ENCODE measurements at places on chromosomes 11 and 22.
A peak's percentile ranks its signal among the peaks of the same experiment; 100 is the strongest.

- DNase-seq, result no peak
These were observed 6.0 kb downstream of the AIFM3 start for GRCh38 chr22:20972933-20973577.

- peak; percentile 12 for DNase-seq
These were observed 762 bp upstream of the CCDC134 start for GRCh38 chr22:41799486-41800347.

GRCh38 chr22:49760280-49760629 is 67.4 kb downstream of the BRD1 start:
- DNase-seq, result no peak

DNA sequence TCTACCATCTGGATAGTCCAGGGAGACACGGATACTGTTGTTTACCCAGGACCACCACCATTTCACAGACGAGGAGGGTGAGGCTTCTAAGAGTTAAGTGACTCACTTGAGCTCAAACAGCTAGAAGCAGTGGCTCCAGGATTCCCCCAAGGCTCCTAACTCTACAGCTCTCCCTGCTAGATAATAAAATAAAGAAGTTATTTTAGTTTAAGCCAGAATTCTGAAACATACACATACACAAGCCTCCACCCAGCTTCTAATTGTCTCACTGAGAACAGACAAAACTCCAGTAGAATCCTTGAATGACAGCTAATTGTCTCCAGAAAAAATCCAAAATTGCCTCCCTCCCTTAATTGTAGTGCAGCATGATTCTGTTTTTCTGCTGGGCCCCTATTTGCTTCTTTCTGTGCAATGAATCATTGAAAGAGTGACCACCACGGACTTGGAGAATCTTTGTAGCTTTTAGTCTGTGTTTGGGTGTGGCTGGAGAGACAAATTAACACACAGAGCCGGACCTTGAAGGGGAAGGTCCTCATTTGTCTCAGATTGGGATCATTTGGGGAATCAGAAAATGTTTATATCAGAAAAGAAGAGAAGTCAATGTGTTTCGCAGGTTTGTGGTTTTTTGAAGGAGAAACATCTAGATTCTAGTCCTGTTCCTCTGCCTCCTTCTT is 64.9 kb downstream of the COMMD9 start:
- DNase-seq, result no peak

DNA sequence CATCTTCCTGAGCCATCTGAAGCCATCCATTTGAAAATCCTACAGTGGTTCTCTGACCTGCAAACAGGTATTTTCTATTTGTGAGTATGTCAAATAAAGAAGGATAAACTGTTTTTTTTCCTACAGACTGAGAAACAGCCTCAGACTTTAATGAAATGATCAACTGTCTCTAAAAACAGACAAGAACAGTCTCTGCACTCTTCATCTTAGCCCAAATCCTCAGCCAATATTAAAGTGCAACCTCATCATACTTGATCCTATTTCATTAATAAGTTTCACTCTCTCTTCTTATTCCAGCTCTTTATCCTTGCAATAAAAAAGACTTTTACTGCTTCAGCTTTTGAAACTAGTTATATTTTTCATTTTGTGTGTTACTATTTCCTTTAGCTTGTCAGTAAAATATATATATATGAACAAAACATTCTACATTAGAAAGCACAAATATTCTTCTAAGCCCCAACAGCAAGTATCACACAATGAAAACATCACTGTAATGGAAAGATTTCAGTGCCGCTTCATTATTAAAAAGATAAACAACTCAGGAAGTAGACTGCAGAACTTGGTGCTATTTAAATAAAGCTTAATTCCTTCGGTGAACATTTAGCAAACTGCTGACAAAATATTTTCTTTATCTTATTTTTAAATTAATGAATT is 45.5 kb upstream of the FAT3 start:
- DNase-seq, result no peak

- DNase-seq, result no peak
These were observed 160.9 kb upstream of the SYT13 start for GRCh38 chr11:45446998-45447397.

DNA sequence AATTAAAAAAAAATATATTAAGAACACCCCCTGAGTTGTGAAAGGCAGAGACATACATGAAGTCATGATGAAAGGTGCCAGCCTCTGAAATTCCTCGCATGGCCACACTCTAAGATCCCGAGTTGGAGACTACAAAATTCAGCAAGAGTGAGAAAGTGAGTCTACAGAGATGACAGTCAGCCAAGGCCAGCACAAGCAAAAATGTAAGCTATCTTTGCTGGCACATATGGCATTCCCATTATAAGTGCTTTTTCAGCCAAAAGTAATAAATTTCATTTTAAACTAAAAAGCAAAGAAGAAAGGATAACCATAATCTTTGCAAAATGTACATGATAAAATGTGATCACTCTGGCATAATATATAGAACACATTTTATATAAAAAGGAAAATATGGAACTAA is 40.6 kb downstream of the FANCF start:
- DNase-seq, result no peak

Measured in mucosa of gallbladder (tissue), 1 donor.